ENCODE measurements at places on chromosomes 6 and 20.

DNA sequence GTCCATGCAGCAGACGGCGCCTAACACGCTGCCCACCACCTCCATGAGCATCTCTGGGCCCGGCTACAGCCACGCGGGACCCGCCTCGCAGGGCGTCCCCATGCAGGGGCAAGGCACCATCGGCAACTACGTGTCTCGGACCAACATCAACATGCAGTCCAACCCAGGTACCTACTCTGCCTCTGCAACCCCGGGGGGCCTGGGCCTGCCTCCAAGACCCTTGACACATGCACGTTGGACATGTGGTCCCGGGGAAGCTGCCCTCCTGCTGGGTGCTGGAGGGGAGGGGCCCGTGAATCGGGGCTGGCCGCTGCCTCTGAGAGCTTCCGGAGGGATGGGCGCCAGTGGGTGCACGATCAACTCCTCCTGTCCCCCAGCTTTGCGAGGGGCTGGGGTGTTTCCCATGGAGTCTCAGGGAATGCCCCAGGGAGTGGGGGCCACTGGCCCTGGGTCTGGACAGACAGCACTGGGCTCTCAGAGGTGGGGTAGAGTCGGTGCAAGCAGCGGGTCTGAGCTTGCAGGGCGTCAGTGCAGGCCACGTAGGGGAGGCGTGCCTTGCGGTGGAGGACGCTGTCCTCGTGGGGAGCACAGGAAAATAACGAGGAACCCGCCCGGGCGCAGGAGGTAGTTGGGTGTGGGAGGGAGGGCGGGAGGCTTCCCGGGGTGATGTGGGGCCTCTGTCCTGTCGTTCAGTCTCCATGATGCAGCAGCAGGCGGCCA, 19.4 kb downstream of the SS18L1 start:
- DNase-seq = no peak

- DNase-seq = no peak
Measured at GRCh38 chr20:38973107-38973506, 11.0 kb downstream of the DHX35 start.

DNA sequence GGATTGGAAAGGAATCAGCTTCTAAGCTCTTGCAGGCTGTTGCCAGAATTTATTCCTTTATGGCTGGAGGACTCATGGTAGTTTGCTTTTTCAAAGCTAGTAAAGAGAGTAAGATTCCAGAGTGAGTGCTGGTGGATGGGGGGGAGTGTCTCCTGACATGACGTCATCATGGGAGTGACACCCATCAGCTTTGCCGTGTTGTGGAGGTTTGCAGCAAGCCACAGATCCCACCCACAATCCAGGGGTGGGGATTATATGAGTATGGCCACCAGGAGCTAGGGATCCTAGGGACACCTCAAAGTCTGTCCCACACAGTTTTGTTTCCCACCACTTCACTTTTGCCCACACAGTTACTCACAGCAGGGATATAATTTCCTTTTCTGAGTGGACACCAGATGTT, 28.7 kb upstream of the PMEPA1 start:
- no peak for DNase-seq

GRCh38 chr6:5995658-5995948, 11.1 kb downstream of the NRN1 start:
- DNase-seq = no peak

GRCh38 chr6:141483598-141484061, 649.1 kb upstream of the GJE1 start:
- peak; percentile 48 for DNase-seq

DNA sequence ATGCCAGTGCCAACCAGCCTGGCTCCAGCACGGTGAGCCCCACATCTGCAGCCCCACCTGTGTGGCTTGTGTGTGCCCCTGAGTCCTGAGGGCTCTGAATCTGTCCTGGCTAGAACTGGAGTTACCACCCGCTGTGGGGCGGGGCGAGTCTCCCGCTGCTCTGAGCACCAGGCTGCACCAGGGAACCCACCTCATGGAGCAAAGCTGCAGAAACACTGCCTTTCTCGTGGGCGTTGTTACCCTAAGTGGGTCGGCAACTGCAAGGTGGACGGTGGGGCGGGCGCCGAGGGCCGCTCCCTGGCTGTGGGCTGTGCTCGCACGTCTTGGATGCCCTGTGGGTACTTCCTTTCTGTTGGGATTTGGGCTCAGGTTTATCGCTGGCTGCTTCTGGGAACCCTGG, 12.7 kb upstream of the ZBTB46 start:
- DNase-seq = no peak

DNA sequence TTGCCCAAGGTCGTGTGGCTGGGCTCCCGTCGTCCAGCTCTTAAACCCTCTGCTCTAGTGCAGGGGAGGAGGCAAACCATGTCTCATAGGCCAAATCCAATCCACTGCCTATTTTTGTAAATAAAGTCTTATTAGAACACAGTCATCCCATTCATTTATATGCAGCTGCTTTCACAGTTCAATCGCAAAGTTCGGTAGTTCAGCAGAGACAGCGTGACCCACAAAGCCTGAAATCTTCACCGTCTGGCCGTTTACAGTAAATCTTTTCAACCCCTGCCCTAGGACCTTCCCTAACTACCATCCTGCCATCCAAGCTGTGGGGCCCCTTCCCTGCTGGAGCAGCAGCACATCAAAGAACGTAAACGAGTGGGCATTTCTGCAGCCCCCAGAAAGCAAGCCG, 65.9 kb downstream of the EYA2 start:
- no peak for DNase-seq
